ENCODE measurements at places on chromosomes 11 and 22.

DNA sequence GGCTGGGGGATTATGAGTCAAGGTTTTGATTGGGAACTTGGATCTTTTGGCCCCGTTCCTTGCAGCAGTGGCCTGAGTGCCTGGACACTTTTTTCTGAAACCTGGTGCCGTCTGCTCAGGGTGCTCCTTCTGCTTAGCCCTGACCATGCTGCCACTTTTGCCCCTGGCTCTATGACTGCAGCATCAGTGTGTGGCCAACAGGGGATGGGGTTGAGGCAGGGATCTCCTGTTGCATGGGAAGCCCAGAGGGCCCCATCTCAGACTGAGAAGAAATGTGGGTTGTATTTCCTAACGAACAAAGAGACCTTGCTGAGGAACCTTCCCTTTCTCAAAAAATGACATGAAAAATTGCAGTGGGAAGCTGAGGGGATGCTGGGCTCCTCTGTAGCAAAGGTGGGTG is 18.7 kb downstream of the POU2F3 start:
- H3K36me3 ChIP-seq = no peaks in the 10 kb centered on the region
- no peak overlapping the region for H3K4me3 ChIP-seq
- no peaks in the 10 kb centered on the region for H3K4me1 ChIP-seq
- no peak for DNase-seq
- H3K27me3 ChIP-seq = peaks cover 75% of the 10 kb centered on the region
- H3K27ac ChIP-seq = no peak overlapping the region

GRCh38 chr11:128719556-128719824 is 25.6 kb downstream of the FLI1 start:
- no peaks in the 10 kb centered on the region for H3K36me3 ChIP-seq
- no peak overlapping the region for H3K27ac ChIP-seq
- H3K4me1 ChIP-seq = no peaks in the 10 kb centered on the region
- DNase-seq = no peak
- H3K4me3 ChIP-seq = no peak overlapping the region
- H3K27me3 ChIP-seq = no peaks in the 10 kb centered on the region

- no peak for DNase-seq
- H3K36me3 ChIP-seq = no peaks in the 10 kb centered on the region
- H3K27ac ChIP-seq = no peak overlapping the region
- no peak overlapping the region for H3K4me3 ChIP-seq
- no peaks in the 10 kb centered on the region for H3K27me3 ChIP-seq
Measured at GRCh38 chr11:31127290-31127689, 242.2 kb downstream of the DCDC1 start.

DNA sequence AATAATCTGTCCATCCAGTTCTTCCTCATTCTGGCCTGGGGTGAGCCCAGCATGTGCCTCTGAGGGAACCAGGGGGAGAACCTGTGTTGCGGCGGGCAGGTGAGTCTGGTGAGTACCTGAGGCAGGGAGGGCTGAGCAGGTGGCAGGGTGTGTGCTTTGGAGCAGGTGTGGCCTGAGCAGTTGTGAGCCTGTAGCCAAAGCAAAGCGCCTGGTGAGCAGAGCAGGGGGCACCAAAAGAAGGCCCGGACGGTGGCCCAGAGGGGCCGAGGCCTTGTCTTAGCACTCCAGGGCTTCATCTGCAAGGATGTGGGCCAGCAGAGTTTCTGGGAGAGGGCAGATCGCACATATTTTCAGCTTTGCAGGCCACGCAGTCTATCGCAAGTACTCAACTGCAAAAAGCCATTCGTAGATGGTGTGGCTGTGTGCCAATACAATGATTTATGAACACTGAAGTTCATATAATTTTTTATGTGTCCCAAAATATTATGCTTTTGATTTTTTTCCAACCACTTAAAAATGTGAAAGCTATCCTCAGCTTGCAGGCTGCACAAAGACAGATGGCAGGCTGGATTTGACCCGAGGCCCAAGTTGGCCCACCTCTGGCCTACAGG is 8.7 kb downstream of the GLB1L2 start:
- H3K27ac ChIP-seq = peak overlapping the region; percentile 31
- no peaks in the 10 kb centered on the region for H3K36me3 ChIP-seq
- H3K4me3 ChIP-seq = no peak overlapping the region
- no peak for DNase-seq

DNA sequence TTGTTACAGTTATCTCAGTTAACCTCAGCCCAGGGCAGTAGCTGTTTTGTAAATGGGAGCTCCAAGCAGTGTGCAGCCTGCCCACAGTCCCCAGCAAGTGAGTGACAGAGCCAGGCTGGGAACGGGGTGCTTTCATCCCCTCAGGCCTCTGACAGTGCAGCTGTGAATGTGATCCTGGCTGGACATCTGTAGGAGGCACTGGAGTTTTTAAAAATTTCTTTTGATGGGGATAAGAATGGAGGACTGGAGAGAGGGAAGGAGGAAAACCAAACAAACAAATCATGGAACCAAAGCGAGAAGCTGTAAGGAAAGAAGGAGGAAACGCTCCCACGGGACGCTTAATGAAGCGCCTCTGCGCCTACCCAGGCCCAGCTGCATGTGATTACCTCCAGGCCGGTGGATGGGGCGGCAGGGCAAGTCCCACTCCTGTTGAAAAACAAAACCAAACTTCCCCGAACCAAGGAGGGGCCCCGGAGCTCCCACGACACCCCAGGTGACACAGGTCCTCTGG is 40.6 kb downstream of the SCUBE1 start:
- H3K4me1 ChIP-seq = no peaks in the 10 kb centered on the region
- H3K4me3 ChIP-seq = no peak overlapping the region
- H3K27me3 ChIP-seq = peaks cover 96% of the 10 kb centered on the region
- H3K36me3 ChIP-seq = no peaks in the 10 kb centered on the region
- H3K27ac ChIP-seq = no peak overlapping the region

- no peaks in the 10 kb centered on the region for H3K27me3 ChIP-seq
- H3K27ac ChIP-seq = no peak overlapping the region
- no peak for DNase-seq
- H3K4me1 ChIP-seq = peaks cover 24% of the 10 kb centered on the region
- H3K36me3 ChIP-seq = peaks cover 19% of the 10 kb centered on the region
- no peak overlapping the region for H3K4me3 ChIP-seq
Measured at GRCh38 chr11:118229274-118229847, 4.5 kb upstream of the JAML start.

GRCh38 chr22:20773793-20774212 is at the start of gene SERPIND1:
Gene SERPIND1, plus strand, starts transcription at chr22:20774113. Its CDS starts 5,200 bp downstream, at chr22:20779313.
- H3K4me1 ChIP-seq = peaks cover 22% of the 10 kb centered on the region
- no peaks in the 10 kb centered on the region for H3K36me3 ChIP-seq
- H3K4me3 ChIP-seq = no peak within 1 kb of the TSS

DNA sequence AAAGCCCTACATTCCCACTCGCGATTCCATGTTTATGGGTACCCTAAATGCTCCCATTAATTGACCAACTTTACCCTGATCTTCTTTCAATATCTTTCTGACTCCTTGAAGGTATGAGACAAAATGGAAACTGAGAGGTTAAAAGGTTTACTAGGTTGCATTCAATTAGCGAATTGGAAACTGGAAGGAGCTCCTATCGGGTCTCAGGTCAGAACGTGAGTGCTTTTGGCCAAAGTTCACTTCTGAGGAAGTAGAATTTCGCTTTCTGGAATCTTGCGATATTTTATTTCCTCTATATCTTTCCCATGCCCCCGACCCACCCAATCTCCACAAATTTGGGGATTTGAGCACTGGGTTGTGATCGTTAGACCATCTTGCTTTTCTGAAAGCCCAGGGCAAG is 2.6 kb downstream of the EHF start:
- peaks cover 53% of the 10 kb centered on the region for H3K36me3 ChIP-seq
- H3K27me3 ChIP-seq = no peaks in the 10 kb centered on the region
- H3K4me3 ChIP-seq = peak overlapping the region; percentile 89
- peaks cover 67% of the 10 kb centered on the region for H3K4me1 ChIP-seq
- peak overlapping the region; percentile 96 for H3K27ac ChIP-seq

- no peak overlapping the region for H3K27ac ChIP-seq
- no peak overlapping the region for H3K4me3 ChIP-seq
- no peaks in the 10 kb centered on the region for H3K36me3 ChIP-seq
Measured at GRCh38 chr22:47379037-47379436, 616.6 kb downstream of the TBC1D22A start.

GRCh38 chr11:133823614-133824013 is 21.7 kb downstream of the SPATA19 start:
- no peaks in the 10 kb centered on the region for H3K36me3 ChIP-seq
- H3K27ac ChIP-seq = no peak overlapping the region
- H3K27me3 ChIP-seq = peaks cover 21% of the 10 kb centered on the region
- no peak overlapping the region for H3K4me3 ChIP-seq
- H3K4me1 ChIP-seq = no peaks in the 10 kb centered on the region
- DNase-seq = no peak

- H3K36me3 ChIP-seq = peaks cover 25% of the 10 kb centered on the region
- no peak overlapping the region for H3K4me3 ChIP-seq
- peaks cover 32% of the 10 kb centered on the region for H3K4me1 ChIP-seq
- H3K27me3 ChIP-seq = no peaks in the 10 kb centered on the region
- H3K27ac ChIP-seq = no peak overlapping the region
Measured at GRCh38 chr11:116774661-116775060, 1.9 kb upstream of the BUD13 start.

- DNase-seq = no peak
- H3K4me1 ChIP-seq = no peaks in the 10 kb centered on the region
- H3K27me3 ChIP-seq = no peaks in the 10 kb centered on the region
- H3K4me3 ChIP-seq = no peak overlapping the region
Measured at GRCh38 chr22:26553056-26553752, 36.7 kb downstream of the TPST2 start.

- H3K36me3 ChIP-seq = no peaks in the 10 kb centered on the region
- DNase-seq = no peak
- H3K4me3 ChIP-seq = no peak overlapping the region
Measured at GRCh38 chr11:101582989-101583250, 887 bp downstream of the TRPC6 start.

DNA sequence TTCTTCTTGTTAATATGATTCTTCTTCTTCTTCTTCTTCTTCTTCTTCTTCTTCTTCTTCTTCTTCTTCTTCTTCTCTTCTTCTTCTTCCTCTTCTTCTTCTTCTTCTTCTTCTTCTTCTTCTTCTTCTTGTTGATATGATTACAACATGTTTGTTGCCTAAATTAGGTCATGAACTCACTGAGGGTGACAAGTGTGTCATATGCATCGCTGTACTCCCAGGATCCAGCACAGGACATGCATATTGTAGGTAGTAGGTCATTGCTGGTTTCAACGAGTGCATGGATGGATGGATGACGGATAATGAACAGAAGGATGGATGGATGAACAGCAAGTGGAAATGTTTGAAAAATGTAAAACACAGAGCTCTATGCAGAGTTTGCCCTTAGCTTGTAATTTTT is 14.9 kb upstream of the PVALB start:
- no peak overlapping the region for H3K27ac ChIP-seq
- H3K4me1 ChIP-seq = peaks cover 5% of the 10 kb centered on the region
- no peaks in the 10 kb centered on the region for H3K36me3 ChIP-seq
- DNase-seq = no peak
- no peak overlapping the region for H3K4me3 ChIP-seq

DNA sequence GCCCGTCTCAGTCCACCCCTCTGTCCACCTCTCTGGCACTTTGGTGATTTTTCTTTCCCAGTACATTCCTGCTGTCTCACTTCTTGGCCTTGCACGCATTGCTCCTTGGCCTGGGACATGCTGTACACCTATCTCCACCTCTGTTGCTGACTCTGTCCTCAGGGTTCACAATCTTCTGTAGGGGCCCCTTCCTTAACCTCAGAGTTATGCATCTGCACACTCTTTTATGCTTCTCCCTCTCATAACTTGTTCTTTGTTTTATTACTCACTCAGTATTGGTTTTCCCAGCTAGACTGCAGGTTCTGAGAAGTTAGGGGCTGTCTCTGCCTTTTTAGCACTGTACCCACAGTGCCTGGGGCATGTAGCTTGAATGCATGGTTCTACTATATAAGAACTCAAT is 139.1 kb upstream of the MTMR2 start:
- peaks cover 54% of the 10 kb centered on the region for H3K4me1 ChIP-seq
- H3K27ac ChIP-seq = peak overlapping the region; percentile 66
- H3K36me3 ChIP-seq = peaks cover 19% of the 10 kb centered on the region
- no peak overlapping the region for H3K4me3 ChIP-seq

DNA sequence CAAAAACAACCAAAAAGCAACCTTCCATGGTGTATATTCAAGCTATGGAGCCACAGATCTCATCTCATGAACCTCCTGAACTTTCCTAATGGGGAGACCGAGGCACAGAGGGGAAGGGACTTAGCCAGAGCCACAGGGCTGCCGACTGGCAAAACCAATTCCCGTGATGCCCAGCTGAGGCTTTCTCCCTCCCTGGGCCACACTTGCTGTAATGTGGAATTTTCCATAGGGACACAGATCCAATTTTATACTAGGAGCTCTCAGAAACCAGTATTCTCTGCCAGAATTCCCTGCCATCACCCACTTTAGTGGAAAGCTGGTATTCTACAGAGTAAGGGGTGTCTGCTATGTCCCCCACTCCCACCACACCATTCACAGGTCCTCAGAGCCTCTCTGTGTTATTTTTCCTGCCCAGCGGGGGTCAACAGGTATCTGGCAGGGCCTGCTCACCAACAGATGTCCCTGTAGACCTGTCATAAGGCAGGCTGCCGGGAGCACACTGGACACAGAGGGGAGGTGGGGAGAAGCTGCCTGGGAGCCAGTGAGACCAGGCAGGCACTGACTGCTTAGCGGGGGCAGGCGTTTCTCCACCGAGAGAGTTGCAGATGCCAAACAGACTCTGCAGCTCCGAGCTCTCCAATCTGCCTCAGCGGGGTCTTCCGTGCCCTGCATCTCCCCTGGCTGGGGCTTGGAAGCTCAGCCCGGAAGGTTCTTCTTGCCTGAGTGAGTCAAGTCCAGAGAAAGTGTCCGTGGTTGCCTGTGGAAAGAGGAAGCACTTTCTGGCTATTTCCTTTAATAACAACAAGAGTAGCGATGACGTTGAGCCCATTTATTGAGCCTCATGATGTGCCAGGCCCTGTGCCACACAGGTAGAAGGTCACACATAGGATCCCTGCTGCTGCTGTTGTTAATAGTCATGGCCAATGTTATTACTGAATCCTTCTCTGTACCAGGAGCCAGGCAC is 26.3 kb downstream of the RPS6KA4 start:
- H3K27me3 ChIP-seq = no peaks in the 10 kb centered on the region
- DNase-seq = no peak

GRCh38 chr11:3171931-3172560 is 6.9 kb upstream of the OSBPL5 start:
- DNase-seq = no peak
- no peak overlapping the region for H3K4me3 ChIP-seq
- H3K27me3 ChIP-seq = peaks cover 42% of the 10 kb centered on the region

- no peak overlapping the region for H3K4me3 ChIP-seq
- H3K27ac ChIP-seq = no peak overlapping the region
- no peaks in the 10 kb centered on the region for H3K27me3 ChIP-seq
- no peaks in the 10 kb centered on the region for H3K36me3 ChIP-seq
- peaks cover 22% of the 10 kb centered on the region for H3K4me1 ChIP-seq
- DNase-seq = no peak
Measured at GRCh38 chr11:118211006-118211405, 13.8 kb downstream of the JAML start.
